Colonic mucosa (tissue), 4 donors: ENCODE measurements at places on chromosomes 4 and X.

GRCh38 chrX:1205681-1206611 is 6.5 kb downstream of the CRLF2 start:
- DNase-seq = peak; percentile 41

DNA sequence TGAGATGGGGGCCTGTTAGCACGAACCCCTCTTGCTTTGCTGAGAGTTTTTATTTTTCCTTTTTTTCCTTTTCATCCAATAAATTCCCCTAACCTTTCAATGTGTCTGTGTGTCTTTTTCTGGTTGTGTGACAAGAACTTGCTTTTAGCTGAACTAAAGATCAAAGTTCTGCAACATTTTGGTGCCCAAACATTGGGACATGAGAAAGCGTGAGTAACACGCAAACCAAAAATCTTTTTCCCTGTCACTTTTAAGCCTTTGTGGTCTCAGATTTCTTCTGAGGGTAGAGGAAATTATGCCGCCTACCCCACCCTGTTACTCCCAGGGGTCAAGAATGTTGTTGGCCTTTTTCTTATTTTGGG is 141.8 kb upstream of the CPXCR1 start:
- no peak for DNase-seq

DNA sequence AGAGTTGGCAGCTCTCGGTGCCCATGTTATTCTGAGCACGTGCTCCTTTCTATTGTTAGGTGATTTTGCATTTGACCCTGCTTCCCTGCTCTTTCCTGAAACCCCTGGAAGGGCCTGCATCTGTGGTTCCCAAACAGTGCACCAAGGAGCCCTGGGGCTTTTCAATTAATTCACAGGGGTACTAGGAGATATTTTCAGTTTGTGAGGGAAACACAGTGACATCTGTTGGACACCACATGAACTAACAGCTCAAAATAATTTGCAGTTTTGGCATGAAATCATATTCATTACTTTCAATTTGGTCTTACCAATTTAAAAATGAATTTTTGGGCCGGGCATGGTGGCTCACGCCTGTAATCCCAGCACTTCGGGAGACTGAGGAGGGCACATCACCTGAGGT is 156.6 kb downstream of the GATB start:
- no peak for DNase-seq

DNA sequence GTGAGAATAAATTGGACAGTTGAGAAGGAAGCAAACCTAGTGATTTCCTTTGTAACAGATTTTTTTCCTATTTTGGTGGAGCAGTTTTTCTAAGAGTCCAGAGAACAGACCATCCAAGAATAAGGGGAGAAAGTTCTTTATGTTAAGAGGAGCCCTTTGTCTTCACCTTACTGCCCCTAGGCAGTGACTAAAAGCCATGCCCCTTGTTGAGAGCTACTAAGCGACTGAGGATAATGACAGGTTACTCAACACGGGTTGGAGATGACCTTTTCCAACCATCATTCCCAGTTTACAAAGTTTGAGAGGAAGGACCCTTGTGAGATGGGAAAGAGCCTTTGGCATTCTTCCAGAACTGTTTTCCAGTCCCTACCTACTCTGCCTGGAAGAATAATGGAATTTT is 3.2 kb downstream of the CCDC160 start:
- DNase-seq = no peak

GRCh38 chr4:155837203-155837796 is 28.8 kb downstream of the ASIC5 start:
- no peak for DNase-seq

DNA sequence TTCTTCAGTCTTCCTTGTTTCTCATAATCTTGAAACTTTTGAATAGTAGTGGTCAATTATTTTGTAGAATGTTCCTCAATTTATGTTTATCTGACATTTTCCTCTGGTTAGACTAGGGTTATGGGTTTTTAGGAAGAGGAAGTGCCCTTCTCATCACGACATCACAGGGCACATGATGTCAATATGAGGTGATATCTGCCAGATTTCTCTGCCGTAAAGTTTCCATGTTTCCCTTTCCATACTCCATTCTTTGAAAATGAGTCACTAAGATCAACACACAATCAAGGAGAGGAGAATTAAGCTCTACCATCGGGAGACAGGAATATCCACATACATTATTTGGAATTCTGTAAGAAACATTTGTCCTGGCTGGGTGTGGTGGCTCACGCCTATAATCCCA is 28.4 kb downstream of the RP2 start:
- no peak for DNase-seq

- no peak for DNase-seq
Observed at GRCh38 chr4:135418353-135418752, 1216.8 kb upstream of the PABPC4L start.

GRCh38 chr4:177281351-177281909 is 28.2 kb upstream of the NEIL3 start:
- DNase-seq = no peak

DNA sequence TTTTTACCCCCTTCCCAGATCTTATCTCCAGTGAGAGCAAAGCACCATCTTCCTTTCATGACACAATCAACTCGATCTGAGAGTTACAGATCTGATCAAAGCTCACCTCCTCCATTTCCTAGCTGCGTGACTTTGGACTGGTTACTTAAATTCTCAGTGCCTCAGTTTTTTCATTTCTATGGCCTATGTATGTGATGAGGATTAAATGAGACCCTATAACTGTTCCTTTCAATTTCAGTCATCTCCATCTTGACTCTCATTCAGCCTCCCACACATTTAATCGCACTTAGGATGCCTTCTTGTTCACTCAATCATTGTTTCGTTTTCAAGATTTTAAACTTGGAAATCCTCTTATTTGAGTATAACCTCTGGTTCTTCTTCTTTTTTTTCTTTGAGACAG is 20.1 kb upstream of the CXCR3 start:
- DNase-seq = no peak

GRCh38 chr4:181938631-181939030 is 304.6 kb upstream of the TENM3 start:
- DNase-seq = no peak

GRCh38 chr4:78811034-78811433 is 34.9 kb downstream of the BMP2K start:
- DNase-seq = no peak

DNA sequence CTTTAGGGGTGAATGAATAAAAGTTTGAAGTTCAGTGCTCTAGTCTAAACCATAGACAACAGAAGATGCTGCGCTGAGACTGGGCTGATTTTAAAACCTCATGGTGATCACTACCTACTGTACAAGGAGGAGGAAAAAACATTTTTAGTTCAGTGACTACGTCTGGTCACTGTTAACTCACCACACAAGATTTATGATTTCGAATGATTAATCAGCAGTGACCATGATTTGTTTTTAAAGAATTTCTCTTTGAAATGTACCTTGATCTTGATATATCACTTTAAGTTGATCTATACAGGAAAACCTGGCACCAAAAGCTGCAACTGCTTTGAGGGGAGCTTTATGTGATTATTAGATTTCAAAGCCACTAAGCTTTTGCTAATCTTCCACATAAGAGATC is 286.3 kb downstream of the PDGFC start:
- DNase-seq = no peak

DNA sequence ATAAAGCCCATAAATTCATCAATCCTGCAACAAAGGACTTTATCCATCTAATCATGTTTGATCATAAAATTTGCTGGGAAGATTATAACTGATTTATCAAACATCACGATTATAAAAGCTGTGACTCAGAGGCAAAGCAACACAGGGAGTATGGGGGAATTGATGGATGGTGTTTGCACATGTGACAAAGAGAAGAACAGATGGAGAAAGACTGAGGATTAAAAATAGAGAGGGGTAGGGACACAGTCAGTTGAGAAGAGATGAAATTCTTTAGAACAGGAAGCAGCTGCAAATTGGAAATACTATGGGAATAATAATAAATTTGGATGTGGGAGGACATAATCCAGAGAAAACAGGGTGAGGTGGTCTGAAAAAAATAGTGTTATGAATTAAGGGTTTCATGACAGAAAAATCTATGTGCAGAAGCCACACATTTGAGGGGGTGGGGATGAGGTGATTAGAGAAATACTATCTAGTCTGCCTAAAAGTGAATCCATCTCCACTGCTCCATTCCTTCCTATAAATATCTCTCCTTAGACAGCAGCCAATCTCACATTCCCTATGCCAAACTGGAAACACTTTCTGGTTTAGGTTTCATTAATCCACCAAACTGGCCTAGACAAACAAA is 6.2 kb downstream of the PRR32 start:
- no peak for DNase-seq

GRCh38 chrX:123731258-123731986 is 1.4 kb downstream of the THOC2 start:
- peak; percentile 23 for DNase-seq

GRCh38 chrX:40415675-40416074 is 165.1 kb upstream of the ATP6AP2 start:
- no peak for DNase-seq

GRCh38 chrX:116756958-116757357 is 294.2 kb upstream of the CT83 start:
- no peak for DNase-seq

DNA sequence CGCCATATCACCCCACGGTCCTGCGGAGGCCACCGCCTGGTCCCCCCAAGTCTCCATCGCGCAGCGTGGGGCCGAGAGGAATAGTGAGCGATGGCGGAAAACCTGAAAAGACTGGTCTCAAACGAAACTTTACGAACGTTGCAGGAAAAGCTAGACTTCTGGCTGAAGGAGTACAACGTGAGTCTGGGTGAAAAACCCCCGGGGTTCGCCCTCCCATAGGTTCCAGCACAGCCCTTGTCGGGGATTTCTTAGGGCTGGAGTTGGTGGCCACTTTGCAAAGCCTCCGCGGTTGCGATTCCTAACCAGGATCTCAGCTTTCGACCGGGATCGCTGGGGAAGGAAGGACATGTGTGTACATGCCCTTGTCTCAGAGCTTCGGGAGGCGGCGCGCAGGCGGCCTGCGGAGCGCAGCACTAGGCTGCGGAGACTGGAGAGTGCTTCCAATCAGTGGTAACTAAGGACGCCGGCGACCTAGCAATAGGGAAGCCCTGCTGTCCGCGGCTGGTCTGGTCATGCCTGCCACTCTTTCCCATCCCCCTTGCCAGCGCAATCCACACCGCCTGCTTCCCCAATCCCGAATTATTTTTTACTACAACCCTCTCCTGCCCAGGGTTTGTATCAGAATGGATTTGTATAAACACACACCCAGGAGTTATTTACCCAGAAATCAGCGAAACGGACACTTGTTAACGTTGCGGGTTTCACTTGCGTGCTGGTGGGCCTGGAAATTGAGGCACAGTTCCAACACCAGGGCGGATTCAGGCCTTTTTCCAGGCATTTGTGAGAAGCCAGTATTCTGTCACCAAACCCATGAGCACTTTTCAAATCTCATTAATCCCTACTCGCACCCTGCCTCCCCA is 741 bp downstream of the SPATA18 start:
- peak; percentile 84 for DNase-seq

DNA sequence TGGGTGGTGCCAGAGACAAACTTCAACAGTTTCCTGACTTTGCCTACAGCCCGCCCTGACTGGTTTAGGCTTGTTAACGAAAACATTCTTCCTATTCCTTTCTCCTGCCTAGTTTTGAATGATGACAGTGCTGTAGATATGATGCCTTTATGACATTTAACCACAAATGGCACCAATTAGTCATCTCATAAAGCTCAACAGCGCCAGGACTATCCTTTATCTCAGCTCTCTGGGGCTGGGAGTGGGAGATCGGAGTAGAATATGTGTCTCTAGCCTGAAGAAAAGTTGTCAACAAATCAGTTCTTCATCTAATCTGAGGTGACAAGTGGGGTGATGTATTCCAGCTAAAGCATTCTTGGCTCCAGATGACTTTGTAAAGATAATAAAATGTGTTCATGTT is 64.6 kb upstream of the SH3RF1 start:
- no peak for DNase-seq

DNA sequence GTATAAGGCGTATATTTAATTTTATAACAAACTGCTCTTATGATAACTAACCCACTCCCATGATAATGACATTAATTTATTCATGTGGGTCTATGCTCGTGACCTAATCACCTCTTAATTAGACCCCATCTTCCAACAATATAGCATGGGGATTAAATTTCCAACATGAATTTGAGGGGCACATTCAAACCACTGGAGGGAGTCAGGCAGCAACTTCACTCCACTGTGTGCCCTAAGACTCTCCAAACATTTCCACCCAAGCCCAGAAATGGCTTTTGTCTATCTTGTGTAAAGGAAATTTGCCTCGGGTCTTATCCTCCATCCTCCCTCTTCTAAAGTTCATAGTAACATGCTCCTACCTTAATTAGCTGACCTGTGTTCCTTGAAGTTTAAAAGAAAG is 616.1 kb upstream of the CPEB2 start:
- no peak for DNase-seq

DNA sequence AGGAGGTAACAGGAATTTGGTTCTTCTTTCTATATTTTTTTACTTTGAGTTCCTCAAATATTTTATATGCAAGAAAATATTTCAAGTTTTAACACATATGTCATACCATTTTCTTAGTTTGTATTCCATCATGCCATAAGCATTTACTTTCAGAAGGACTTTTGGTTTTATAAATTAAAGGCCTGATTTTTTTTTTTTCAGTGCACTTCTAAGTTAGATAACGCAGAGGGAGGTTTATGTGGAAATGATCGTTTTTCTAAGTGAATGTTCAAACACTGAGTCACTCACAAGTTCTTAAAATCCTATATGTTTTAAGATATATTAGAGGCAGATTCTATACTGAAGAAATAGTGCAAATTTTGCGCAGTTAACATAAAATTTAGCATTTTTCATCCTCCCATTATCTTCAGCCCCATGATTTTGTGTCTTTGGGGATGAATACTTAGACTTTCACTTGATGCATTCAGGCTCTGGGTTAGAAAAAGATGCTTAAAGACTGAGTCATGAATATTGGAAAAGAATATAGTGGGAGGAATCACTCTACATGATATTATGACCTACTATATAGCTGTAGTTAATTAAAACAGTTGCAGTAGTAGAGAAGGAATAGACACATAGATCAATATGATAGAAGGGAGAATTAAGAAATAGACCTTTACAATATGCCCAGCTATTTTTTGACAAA is 54.9 kb downstream of the COL4A5 start:
- no peak for DNase-seq

- DNase-seq = no peak
Observed at GRCh38 chrX:131199091-131199490, 90.0 kb downstream of the IGSF1 start.

GRCh38 chr4:71866212-71866885 is 82.5 kb upstream of the GC start:
- DNase-seq = no peak

DNA sequence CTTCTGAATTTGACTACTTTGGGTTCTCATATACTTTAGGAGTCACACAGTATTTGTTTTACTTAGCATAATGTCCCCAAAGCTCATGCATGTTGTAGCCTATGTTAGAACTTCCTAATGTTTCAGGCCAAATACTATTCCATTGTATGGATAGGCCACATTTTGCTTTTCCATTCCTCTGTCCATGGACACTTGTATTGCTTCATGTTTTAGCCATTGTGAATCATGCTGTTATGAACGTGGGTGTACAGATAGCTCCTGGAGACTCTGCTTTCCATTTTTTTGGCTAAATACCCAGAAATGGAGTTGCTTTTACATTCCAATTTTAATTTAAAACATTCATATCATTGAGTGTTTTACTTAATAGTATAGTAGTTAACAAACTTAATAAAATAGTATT is 54.5 kb downstream of the HTT start:
- DNase-seq = no peak
